ENCODE measurements at places on chromosomes 3 and 15.

GRCh38 chr3:94402126-94402525 is 339.3 kb downstream of the NSUN3 start:
- no peak for ATAC-seq

DNA sequence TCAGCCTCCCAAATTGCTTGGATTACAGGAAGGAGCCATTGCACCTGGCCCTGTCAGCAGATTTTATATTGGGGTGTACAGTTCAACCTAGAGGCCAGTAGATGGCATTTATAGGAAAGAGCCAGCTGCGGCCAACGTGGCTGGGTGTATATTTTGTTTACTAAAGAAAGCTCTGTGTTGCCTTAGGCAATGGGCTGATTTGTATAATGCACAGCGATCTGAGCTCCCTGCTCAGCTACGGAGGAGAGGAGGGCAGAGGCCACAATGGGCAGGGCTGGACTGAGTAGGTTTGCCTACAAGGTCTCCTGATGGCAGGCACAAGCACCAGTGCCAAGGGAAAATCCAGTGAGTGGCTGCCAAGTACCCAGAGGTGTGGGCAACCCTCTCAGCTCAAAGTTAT is 282.4 kb downstream of the ARPP21 start:
- ATAC-seq, result no peak

GRCh38 chr15:92883163-92883875 is 16.8 kb upstream of the CHD2 start:
- ATAC-seq, result peak; percentile 7

DNA sequence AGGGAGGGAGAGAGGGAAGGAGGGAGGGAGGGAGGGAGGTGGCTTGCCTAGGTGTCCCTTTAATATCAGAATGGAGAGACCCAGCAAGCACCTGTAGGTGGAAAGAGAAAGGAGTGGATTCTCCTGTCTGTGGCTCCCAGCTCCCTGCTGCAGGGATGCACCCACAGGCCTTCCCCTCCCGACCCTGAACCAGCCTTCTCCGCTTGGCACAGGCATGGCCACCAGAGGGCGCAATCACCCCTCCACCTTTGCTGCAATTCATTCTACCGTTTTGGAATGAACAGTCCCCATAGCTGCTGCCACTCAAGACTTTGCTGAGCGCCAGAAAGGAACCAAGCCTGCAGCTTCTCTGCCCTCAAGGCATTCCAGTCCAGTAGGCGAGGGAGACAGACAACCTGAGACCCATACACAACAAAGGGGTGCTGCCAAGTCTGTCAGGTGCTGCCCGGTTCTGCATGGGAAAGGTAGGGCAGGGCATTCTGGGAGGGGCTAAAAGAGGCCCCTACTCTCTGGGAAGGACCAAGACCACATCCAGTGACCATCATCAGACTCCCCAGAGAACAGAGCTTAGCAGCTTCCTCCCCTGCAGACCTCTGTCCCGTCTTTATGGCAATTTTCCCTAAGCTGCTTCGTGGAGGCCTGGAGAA is 4.9 kb downstream of the TLR9 start:
- ATAC-seq, result peak; percentile 73

GRCh38 chr15:38411902-38412301 is 42.0 kb upstream of the FAM98B start:
- ATAC-seq, result no peak

- no peak for ATAC-seq
Measured at GRCh38 chr3:104080088-104080626, 1286.6 kb upstream of the ALCAM start.

- no peak for ATAC-seq
Measured at GRCh38 chr3:52205727-52206372, 7.9 kb downstream of the ALAS1 start.

DNA sequence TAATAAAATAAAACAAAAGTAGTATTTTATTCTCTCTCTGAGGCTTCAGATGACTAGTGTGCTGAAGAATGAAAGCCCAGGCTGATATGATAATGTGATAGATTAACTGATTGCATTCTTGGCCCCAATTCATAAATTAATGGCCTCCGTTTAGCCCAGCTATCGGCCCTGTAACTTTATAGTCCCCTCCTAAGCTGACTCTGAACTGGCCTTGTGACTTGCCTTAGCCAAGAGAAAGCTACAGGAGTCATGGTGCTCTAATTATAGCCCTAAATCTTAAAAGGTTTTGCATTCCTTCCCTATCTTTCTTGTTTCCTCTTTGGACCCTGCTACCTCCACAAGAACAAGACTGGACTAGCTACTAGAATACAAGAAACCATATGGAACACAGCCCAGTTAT is 123.2 kb upstream of the EPHA3 start:
- ATAC-seq, result no peak

- no peak for ATAC-seq
Measured at GRCh38 chr3:36546226-36546625, 165.9 kb downstream of the STAC start.

DNA sequence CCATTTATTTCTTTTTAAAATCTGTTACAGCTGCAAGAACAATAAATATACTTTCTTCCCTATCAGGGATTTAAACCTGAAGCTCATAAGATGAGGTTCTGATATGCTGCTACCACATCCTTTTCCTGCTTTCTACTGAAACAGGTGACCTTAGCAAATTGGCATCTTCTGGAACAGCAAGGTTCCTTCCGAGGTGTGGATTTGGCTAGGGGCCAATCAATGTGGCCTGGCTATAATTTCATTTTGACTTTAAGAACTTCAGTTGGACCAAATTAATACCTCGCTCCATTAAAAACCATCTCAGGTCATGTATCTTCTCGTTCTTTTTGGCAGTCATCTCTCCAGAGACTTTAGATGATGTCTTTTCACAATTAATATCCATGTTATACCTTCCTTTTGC is 53.4 kb upstream of the C3orf80 start:
- ATAC-seq, result no peak

DNA sequence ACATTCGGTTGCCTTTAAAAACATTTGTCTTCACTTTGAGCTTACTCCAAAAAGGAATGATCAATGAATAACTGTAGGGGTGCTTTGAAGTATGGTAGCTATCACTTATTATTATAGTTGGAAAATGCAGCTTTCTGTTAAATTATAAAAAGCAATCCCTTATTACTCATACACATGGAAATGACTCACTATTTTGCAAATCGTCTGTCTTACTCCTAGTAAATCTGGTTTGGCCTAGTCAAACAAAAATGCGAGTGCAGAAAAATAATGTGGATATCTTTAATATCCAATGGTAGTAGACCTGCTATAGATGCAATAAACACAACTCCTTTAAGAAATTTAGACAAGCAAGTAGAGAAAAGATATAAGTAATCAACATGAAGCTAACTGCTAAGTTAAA is 112.5 kb downstream of the ZIC1 start:
- no peak for ATAC-seq

GRCh38 chr3:185807445-185808068 is 17.3 kb downstream of the IGF2BP2 start:
- no peak for ATAC-seq

DNA sequence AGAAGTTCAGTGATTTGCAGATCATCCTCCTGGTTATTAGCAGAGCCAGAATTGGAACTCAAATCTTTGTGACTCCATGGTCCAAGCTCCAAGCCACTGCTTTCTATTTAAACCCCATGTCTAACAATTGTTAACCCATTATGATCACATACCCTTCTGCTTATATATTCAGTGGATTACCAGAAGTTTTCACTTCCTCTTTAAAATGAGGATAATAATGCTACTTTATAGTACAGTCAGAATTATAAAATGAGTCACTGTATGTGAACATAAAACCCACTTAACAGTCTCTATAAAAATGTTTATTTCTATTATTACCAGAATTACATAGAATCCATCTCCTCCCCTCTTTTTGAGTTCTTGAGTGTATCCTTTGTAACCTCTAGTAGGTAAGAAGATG is 550.7 kb upstream of the DPPA4 start:
- ATAC-seq, result no peak

DNA sequence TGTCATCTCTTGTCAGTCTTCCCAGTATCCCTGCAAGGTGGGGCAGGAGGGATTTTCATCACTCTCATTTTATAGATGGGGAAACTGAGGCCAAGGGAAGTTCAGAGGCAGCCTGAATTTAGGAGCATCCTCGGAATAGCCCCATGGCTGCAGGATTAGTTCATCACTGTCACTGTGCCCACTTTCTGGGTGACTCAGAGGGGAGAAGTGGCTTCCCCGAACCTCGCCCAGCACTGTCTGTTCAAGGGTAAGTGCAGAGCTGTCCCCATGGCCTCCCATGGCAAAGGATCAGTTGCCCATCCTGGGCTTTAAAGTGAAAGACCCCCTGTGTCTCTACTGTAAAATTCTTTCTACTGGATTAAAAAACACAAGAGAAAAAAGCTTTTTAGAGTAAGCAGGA is 60.0 kb upstream of the SEC13 start:
- no peak for ATAC-seq

DNA sequence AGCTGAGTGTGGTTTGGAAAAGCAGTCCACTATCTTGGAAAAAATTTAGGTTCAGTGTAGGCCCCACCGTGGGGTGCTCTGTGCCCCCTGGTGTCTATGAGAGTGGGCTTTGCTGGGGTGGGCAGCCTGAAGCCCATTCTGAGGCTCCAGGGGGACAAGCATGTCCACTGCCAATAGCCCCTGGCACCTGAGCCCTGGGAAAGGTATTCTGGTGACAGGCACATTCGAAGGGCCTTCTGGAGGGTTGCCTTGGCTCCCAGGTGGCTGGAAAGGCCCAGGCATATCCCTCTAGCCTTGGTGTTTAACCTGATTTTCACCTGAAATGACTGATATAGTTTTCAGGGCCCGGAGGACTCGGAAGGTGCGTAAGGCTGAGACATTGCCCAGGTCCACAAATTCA is 36.1 kb downstream of the SCN5A start:
- no peak for ATAC-seq

DNA sequence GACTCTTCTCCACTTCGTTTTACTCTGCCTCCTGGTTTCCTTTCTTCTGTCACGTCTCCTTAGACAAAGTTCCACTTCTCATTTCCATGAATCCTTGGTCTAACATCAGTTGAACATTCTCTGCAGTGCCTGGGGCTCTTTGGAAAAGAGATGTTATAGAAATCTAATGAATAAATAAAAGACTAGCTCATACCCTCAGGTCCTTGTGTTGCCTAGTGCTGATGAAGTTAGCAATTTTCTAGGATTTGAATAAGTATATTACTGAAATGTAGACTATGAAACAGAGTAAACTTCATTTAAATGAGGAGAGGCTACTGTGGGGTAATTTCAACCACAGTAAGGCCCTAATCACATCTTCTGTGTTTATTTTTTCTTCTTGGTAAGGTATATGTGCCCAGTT is 146.9 kb upstream of the CADPS start:
- no peak for ATAC-seq

- no peak for ATAC-seq
Measured at GRCh38 chr3:186413615-186414415, 51.8 kb upstream of the DGKG start.

GRCh38 chr3:66504850-66505641 is 4.2 kb upstream of the LRIG1 start:
- ATAC-seq, result no peak

- ATAC-seq, result no peak
Measured at GRCh38 chr15:66876731-66877476, 174.9 kb downstream of the SMAD6 start.

DNA sequence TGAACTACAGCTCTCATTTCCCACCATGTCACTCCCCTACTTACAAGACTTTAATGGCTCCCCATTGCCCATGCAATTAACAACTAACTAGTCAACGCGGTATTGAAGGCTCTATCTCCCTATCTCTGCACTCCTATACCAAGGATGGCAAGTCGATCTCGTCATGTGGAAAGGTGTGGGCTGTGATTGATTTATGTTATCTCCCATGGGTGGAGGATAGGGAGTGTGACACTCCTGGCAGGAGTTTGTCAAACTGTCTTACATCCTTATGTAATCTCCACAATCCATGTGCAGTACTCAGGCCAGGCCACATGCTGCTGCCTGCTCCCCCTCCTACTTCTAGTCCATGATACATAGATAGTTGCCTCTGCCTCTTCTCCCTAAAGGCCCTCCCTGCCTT is 3.2 kb upstream of the RORA start:
- ATAC-seq, result no peak

- no peak for ATAC-seq
Measured at GRCh38 chr3:150899141-150899540, 6.1 kb downstream of the MINDY4B start.

- no peak for ATAC-seq
Measured at GRCh38 chr15:64532521-64533315, 72.3 kb downstream of the ZNF609 start.

DNA sequence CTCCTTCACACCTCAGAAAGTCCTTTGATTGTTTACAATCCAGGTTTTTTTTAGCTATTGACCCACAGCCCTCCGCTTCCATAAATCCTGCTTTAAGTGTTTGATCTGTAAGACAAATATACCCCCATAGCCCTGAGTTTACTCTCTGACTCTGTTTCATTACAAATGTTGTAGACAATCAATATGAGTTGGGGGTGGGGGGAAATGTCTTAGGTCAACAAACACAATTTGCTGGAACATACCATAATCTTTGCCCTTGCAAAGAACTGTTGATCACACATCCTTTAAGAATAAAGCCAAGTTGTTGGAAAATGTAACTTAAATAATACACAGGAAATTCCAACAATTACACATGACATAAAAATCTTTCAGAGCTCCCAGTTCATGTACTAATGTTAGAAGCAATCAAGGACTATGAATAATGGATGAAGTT is 301.8 kb upstream of the SEMA6D start:
- no peak for ATAC-seq

DNA sequence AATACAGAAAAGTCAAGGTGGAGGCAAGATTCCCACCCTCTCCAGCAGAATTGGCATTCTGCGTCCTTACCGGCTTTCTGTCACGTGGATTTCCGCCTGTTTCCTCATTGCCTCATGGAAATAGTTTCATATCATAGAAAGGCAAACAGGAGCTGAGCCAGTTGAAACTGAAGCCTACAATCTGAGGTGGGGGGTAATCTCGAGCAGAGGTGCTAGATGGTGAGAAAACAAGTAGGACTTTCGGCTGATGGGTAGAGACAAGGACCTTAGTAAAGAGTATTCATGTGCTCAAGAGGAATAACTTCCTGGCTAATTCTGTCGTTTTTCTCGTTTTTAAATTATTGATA is 39.9 kb downstream of the LRCH3 start:
- ATAC-seq, result no peak

DNA sequence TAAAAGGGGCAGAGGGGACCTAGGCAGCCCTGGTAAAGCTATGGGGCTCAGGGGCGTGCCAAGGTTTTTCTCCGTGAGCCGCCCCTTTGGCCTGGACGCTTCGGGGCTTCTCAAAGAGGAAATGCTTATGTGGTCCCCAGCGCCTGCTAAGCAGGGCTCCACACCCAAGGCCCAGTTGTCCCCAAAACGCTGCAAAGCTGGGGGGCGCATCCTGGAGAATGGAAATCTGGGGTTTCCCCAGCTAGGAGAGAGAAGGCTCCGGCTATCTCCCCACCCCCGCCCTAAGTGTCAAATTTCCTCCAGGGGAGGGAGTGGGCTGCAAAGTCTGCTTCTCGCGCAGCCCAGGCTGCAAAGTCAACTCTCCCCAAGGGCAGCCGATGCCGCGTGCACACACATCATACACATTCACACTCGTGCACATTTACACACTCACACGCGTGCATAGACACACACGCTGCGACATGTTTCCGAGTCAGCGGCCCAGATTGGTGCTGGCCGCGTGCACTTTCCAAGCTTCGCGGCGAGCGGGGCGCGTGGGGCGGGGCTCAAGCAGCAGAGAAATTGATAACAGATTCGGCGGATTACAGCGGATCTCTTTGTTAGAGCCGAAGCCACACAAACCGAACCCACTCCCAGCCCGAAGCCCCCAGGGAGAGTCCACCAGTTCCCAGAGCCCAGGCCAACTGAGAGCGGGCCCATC is 4.5 kb downstream of the WNT5A start:
- ATAC-seq, result no peak

GRCh38 chr15:85532689-85533088 is 152.3 kb downstream of the AKAP13 start:
- no peak for ATAC-seq
